Bronchus fibroblast of lung (primary cell): ENCODE measurements at places on chromosomes 3 and 15. TPM values are rescaled to one million over a fixed set of nuclear protein-coding genes. Genes with fewer than 3 reads are reported as not detected.

The GXYLT2 gene
- 9.4 and 15.0 TPM in 2 replicates for total RNA-seq

The PATL2 gene
- total RNA-seq = 0.59 TPM in 1 of 2 replicates, not detected in the other

The FOXL2NB gene
- not detected in 2 replicates for total RNA-seq

The CFAP161 gene
- not detected in 2 replicates for total RNA-seq

The PLOD2 gene
- 49.2 and 56.5 TPM in 2 replicates for total RNA-seq

The CA12 gene
- 18.7 and 20.8 TPM in 2 replicates for total RNA-seq

The FMN1 gene
- 4.6 and 6.7 TPM in 2 replicates for total RNA-seq
